ENCODE measurements at places on chromosomes 2 and 18.

- H3K4me1 ChIP-seq = no peaks in the 10 kb centered on the region
- no peak for DNase-seq
- no peak overlapping the region for H3K4me3 ChIP-seq
- no peaks in the 10 kb centered on the region for H3K36me3 ChIP-seq
Observed at GRCh38 chr2:218516614-218517013, 51.5 kb downstream of the USP37 start.

DNA sequence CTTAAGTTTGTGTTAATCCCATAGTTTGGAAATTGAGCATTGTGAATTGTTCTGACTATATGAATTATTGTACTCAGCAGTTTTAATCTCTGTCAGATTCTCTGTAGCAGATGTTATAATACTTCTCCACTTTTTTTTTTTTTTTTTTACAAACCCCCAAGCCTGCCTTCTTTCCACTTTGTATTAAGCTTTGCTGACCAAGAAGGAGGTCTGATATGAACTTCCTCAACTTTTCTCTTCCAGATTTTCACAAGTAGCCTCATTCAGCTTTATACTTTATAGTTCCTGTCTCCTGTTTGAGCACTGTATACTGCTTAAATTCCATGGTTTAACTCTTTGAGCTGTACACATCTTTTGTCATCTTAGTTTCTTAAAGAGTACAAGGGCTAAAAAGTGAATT, 105.0 kb downstream of the HAUS1 start:
- no peak overlapping the region for H3K4me3 ChIP-seq
- peaks cover 10% of the 10 kb centered on the region for H3K4me1 ChIP-seq
- H3K27me3 ChIP-seq = no peaks in the 10 kb centered on the region
- no peak overlapping the region for H3K27ac ChIP-seq
- no peaks in the 10 kb centered on the region for H3K36me3 ChIP-seq

DNA sequence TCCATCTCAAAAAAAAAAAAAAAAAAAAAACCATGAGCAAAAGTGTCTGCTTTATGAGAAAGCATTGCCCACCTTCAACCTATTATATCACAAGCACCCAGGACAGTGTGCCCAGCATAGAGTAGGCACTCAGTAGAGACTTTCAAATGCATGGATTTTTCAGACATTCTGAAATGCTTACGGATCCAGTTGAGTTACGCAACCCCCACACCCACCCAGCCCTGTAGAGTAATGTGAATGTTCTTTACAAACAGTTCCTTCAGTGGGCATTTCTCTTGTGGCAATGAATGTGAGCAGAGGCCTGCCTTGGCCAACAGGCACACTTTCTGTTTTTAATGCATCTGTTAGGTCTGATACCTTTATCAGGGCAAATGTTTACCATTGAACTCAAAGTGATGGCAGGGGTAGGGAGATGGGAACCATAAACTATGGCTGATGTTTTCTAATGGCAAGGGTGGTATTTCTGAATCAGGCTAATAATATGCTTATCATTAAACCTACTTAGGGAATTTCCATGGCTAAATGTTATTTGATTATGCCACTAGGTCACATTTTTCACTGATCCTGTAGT, 65.0 kb upstream of the RPL31 start:
- no peak overlapping the region for H3K27ac ChIP-seq
- no peaks in the 10 kb centered on the region for H3K27me3 ChIP-seq
- DNase-seq = no peak
- H3K4me3 ChIP-seq = no peak overlapping the region

DNA sequence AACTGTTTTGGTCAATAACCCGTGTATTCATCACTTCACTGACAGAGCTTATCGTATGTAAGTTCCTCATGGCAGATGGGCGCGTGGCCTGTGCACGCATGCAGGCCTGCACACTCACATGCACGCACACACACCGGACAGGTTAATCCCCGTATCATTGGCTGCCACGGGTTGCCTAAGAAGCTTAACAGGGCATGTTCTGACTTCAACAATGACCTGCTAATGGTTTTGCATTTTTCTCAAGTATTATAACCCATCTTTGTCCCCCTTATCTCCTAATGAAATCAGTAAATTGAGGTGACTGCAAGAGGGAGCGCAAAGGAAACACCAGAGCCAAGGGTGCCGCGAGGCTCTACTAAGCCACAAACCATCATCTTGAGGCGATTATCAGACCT, 399.0 kb upstream of the ID2 start:
- peaks cover 3% of the 10 kb centered on the region for H3K4me1 ChIP-seq
- no peaks in the 10 kb centered on the region for H3K36me3 ChIP-seq
- H3K27ac ChIP-seq = no peak overlapping the region
- H3K27me3 ChIP-seq = no peaks in the 10 kb centered on the region
